ENCODE measurements at places on chromosomes 7 and 10.

GRCh38 chr10:26517141-26517867, 79.2 kb downstream of the APBB1IP start:
- no peak for DNase-seq

DNA sequence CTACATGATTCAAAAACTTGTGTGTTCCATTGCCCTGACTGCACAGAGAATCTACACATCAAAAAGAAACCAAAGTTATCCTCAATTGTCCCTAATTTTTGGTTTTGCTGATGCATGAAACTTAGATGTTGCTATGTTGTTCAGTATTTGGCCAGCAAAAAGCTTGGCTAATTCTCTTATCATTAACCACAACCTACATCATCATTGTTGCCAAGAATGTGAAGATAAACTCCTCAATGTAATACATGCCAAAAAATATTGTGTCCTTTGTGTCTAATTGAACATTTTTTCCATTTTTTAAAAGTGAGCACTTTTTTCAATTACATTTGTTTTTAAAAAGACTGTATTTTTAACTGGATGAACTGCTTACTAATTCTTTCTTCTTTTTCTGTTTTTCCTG, 268.0 kb upstream of the SEMA3D start:
- DNase-seq: no peak

- DNase-seq: no peak
Observed at GRCh38 chr7:56639173-56639746, 493.0 kb downstream of the ZNF479 start.

DNA sequence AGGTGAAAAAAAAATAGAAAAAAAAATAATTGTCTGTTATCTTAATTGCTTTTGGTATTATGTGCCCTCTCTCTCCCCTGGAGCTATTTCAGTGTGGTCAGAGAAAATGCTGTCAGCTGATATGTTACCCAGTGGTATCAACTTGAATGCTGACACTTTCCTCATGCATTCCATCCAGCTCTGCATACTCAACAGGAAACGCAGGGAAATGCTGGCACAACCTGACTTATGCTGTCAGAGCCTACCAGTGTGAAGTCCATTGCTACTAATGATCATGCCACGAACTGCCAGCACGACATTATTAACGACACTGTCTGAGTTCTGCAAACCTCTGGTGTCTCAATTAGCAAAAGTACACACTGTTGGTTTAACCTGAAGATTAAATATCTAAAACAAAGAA, 182.8 kb downstream of the ZWINT start:
- no peak for DNase-seq

- DNase-seq: peak; percentile 21
Observed at GRCh38 chr10:96840841-96841518, 8.9 kb downstream of the LCOR start.

DNA sequence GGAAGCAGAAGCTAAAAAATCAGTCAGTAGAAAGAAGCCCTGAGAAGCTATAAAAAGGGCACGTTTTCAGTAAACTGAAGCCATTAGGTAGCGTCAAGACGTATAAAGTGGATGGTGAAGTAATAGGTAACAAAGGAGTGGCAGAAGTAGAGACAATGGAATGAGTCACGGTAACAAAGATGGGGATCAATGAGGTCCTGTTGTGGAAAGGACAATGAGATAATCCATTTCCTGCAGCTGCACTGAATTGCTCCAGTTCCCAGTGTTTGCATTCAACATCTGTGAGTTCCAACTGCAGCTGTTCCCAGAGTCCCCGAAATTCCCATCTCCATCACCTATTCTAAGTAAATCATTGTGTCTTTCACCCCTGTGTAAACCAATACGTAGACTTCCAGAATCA, 4.8 kb upstream of the HYCC1 start:
- DNase-seq: no peak

- no peak for DNase-seq
Observed at GRCh38 chr7:21364801-21365271, 63.0 kb upstream of the SP4 start.

- no peak for DNase-seq
Observed at GRCh38 chr10:33506838-33507661, 172.6 kb upstream of the NRP1 start.

GRCh38 chr10:120948889-120949608, 97.9 kb downstream of the WDR11 start:
- peak; percentile 40 for DNase-seq

GRCh38 chr10:29634764-29635625, at the start of gene SVIL:
SVIL (minus strand) TSS chr10:29634971; CDS start chr10:29555058, 79,913 bp downstream.
- no peak for DNase-seq

- peak; percentile 44 for DNase-seq
Observed at GRCh38 chr10:3538291-3538655, 246.7 kb downstream of the KLF6 start.

GRCh38 chr10:115063701-115064658, 29.2 kb upstream of the ATRNL1 start:
- no peak for DNase-seq

- no peak for DNase-seq
Observed at GRCh38 chr7:29780346-29780745, 26.0 kb upstream of the WIPF3 start.

DNA sequence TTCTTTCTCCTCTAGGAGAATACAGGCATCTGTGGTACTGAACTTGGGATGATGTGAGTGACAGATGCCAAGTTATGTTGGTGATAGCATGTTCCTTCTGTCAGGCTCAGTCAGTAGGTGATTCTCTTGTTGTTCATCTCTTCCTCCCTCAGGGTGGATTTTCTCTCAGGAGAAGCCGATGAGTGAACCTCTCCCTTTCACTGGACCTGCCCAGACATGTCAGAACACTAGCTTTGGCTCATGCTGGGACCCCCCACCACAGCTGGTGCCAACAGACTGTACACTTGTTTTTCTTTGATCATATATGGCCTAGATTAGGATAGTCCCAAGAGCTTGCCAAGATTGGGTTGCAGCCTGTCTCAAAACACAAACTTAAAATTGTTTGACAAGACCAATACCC, 129.4 kb downstream of the BMPER start:
- DNase-seq: no peak

GRCh38 chr7:106681815-106682495, 21.0 kb upstream of the CCDC71L start:
- DNase-seq: peak; percentile 35

- DNase-seq: no peak
Observed at GRCh38 chr7:139743267-139743966, 34.4 kb downstream of the HIPK2 start.

DNA sequence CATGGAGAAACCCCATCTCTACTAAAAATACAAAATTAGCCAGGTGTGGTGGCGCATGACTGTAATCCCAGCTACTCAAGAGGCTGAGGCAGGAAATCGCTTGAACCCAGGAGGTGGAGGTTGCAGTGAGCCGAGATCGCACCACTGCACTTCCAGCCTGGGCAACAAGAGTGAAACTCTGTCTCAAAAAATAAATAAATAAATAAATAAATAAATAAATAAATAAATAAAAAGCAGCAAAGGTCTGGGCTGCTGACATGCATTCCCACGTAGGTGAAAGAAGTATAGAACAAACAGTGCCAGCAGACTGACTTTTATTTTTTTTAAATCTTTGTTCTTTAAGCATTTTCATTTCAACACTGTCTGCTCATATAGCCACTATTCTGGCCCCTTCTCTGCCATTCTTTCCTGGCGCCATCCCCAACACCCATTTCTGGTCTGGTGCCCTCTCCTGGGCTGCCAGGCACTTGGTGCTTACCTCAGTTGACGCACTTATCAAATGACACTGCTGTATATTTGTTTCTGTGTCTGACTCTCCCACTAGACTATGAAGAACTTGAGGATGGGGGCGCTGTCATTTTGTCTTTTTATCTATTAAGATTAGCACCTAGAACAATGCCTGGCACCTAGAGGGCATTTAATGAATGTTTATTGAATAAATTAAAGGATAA, 15.6 kb downstream of the FAM107B start:
- DNase-seq: peak; percentile 4

- DNase-seq: no peak
Observed at GRCh38 chr7:47080816-47081215, 501.1 kb downstream of the TNS3 start.

DNA sequence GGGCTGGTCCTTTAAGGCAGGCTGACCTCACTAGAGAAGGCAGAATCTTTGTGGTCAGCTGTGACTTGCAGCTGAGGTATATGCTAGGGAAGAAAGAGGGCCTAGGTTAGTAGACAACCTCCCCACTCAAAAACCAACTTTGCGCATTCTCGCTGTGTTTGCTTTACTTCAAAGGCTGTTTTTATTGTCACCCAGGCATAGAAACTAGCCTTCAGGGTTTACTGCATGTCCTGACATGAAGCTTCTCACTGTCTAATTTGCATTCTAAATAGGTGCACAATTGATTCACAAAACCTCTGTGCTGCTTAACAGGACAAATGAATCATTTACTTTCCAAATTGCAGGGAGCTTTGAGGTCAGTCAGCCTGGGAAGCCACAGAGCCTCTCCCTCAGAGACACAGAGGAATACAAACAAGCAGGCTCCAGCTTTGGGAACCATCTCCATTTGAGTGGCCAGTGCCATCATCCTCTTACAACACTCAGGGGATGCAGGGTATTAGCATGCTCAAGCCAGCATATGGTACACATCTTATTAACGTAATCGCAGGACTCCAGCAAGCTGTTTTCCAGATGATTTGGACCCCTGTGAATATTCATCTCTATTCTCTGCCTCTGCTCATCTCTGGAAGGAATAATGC, 596.4 kb upstream of the GHITM start:
- peak; percentile 87 for DNase-seq

DNA sequence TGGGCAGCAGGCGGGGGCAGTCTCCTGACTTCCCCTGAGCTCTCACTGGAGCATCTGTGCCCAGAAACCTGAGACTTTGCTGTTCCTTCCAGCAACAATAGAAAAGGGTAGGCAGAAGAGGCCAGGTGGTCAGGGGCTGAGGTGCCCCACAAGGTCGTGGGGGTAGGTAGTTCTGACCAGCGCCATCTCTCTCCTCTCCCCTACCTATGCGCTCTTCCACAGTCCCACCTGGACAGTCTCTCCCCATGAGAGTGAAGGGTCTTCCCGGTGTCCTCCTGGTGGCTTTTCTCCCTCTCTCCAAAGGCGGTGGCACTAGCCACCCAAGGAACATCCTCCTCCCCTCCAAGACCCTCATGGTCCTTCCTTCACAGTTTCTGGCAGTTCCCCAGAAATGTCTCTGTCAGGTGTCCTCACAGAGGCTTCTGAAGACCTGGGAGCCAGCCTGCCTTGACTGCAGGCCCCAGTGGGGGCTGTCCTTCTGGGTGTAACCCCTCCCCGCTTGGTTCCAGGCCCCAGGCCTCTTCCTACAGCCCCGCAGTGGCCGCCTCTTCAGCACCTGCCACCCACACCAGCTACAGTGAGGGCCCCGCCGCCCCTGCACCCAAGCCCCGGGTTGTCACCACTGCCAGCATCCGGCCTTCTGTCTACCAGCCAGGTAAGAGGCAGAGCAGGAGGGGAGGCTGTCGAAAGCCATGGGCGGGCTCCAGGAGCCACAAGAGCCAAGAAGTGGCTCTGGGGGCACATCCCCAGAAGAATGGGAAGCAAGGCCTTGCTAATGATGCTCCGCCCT, 41.3 kb downstream of the LDB3 start:
- DNase-seq: no peak

GRCh38 chr7:81803267-81803666, 33.4 kb upstream of the HGF start:
- peak; percentile 50 for DNase-seq

DNA sequence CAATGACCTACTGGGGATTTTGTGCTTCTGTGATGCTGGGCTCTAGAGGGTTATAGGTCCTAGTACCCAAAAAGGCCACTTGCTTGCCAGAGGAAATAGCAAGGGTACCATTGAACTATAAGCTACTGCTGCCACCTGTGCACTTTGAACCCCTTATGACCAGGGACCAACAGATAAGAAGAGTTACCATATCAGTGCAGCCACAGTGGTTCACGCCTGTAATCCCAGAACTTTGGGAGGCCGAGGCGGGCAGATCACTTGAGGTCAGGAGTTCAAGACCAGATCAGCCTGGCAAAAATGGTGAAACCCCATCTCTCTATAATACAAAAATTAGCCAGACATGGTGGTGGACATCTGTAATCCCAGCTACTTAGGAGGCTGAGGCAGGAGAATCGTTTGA, 15.5 kb upstream of the CNOT4 start:
- DNase-seq: no peak

DNA sequence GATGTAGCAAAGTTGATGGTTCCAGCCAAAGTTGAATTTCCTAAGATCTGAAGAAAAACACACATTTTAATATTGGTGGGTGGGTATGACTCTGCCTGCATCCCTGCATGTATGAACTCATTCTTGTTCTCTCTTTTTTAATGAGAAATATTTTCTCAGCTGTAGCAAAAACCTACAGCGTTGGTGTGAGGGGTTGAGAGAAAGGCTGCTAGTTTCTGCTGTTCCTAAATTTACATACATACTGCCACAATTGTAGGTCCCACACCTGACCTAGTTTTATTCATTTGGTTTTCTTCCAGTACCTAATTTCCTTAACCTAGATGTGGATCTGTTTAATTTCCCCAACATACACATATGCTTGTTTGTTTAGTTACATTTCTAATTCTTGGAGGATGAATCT, 4.6 kb downstream of the AGFG2 start:
- DNase-seq: no peak

GRCh38 chr7:46208635-46209525, 287.8 kb upstream of the IGFBP3 start:
- no peak for DNase-seq

DNA sequence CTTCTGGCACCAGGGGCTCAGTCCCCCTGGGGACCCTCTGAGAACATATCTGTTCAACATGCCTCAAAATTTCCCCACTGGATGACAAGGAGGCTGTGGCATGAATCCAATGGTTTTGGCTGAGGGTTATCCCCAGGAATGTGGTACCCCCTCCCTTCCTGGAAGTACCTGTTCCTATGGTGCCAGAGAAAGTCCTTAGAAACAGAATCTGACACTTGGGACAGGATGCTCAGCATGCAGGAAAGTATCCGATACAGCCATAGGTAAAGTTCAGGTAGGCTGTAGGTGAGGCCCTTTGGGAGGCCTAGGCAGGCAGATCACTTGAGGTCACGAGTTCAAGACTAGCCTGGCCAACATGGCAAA, 42.7 kb upstream of the A1CF start:
- DNase-seq: no peak

- DNase-seq: no peak
Observed at GRCh38 chr10:115844591-115844990, 428.4 kb downstream of the GFRA1 start.

DNA sequence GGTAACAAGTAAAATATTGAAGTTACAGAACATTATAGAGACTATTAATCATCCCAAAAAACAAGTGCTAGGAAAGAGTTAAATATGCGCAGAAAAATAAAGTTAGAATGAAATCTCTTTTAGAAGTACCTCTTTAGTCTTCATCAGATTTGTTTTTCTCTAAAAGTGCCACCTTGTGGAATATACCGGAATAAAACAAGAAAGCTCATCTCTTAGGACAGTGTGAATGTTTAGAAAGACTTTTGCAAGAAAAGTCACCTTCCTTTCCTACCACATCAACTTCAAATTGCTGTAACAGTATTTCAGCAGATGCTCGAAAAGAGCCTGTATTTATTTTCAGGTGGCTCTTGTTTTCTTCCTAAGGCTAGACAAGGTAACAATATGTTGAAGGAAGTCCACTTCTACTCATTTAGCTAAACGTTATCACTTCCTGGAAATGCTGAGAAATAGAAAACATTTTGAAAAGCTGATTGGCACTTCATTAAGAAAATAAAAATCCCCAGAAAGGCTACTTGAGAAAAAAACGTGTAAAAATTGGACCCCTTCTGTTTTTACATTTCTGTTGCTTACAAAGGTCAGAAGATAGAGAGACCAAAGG, 19.8 kb upstream of the FAM133B start:
- peak; percentile 55 for DNase-seq

Data from SW480 (cell line).